Activated T-cell treated with anti-CD3 and anti-CD28 coated beads, Interleukin-2, amount 50 U/mL, for 4 hours (primary cell): ENCODE measurements at places on chromosomes 5 and 9.

DNA sequence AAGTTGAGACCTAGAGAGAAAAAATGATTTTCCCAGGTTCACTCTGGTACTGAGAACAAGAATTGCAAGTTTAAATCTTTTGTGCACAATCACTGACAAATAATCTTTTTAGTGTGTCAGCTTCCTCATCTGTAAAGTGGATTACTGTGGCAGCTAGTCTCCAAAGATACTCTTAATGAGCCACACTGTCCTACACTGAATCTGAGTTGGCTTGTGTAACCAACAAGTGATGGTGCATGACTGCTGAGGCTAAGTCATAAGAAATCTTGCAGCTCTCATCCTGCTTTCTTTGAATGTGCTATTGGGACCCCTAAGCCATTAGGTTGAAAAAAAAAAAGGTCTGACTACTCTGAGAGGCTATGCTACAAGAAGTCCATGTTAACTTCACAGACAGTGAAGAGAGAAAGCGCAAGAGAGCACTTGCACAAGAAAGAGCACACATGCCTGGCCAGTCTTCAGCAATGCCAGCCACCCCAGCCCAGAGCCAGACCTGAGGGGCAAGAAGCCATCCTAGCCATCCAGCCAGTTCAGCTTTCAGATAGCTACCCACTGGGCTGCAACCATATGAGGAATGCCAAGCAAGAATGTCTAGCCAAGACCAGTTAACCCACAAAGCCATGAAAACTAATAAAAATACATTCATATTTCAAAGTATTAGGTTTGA lies 419.4 kb downstream of the RAB3C start:
- DNase-seq, result no peak

- DNase-seq, result no peak
Observed at GRCh38 chr5:43773478-43773844, 170.5 kb downstream of the NNT start.

DNA sequence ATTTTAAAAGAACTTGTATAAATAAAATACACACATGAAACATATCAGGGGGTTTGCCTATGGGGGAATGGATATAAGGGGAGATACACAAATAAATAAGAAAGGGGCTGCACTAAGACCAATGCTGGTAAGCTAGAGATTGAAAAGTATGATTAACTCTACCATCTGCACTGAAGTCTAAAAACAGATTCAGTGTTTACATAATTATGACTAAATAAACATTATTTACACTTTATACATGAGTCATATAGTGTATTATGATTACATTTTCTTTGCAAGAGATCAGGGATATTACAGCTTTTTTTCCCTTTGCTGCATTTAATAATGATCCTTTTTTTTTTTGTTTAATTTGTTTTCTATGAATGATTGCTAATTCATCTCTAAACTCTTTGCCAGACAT lies 367.9 kb downstream of the TMEM38B start:
- no peak for DNase-seq

DNA sequence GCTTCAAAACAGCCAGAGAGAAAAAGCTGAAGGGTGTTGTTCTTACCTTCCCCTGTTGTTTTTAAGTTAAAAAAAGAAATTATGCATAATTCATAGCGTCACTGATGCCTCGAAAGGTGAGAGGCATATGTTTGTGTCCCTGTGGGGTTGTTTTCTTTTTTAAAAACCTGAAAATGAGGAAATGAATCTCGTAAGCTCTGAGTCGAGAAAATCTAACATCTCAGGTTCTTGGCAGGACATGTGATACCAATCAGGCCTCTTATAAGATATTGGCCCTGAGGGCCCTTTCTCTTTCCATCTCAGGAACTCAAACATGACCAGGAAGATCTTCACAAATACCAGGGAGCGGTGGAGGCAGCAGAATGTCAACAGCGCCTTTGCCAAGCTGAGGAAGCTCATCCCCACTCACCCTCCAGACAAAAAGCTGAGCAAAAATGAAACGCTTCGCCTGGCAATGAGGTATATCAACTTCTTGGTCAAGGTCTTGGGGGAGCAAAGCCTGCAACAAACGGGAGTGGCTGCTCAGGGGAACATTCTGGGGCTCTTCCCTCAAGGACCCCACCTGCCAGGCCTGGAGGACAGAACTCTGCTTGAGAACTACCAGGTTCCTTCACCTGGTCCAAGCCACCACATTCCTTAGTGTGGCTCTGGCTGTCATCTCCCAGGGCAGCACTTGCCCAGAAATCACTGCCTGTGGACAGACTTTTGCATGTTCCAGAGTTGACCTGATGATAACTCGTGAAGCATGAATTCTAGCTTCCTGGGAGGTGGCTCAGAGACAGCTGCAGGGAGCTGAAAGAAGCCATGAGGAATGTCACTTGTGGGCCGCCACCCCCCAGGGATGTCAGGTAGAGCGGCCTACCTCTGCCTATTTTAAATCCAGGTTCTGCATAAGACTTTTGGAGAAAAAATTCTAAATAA lies at the start of gene TAL2:
Gene TAL2, plus strand, starts transcription at position 274 of the 921 bp plus-strand sequence. Its CDS starts 40 bp downstream, at position 314.
- no peak for DNase-seq

- DNase-seq, result no peak
Observed at GRCh38 chr5:174387448-174387847, 336.9 kb upstream of the MSX2 start.

GRCh38 chr5:179974946-179975712 lies 67.4 kb upstream of the TBC1D9B start:
- DNase-seq, result no peak

GRCh38 chr9:22446589-22446949 lies at the start of gene DMRTA1:
Gene DMRTA1 (plus strand): TSS chr9:22446824. CDS start chr9:22447066, 242 bp downstream.
- DNase-seq, result no peak

GRCh38 chr9:128986671-128987070 lies 39.2 kb downstream of the NUP188 start:
- DNase-seq, result no peak

- no peak for DNase-seq
Observed at GRCh38 chr5:34051374-34051980, 8.5 kb upstream of the C1QTNF3 start.

- no peak for DNase-seq
Observed at GRCh38 chr9:129276486-129277230, 98.6 kb upstream of the IER5L start.

GRCh38 chr5:135437422-135437795 lies 9.7 kb downstream of the DCANP1 start:
- no peak for DNase-seq

GRCh38 chr5:121503111-121503840 lies 348.4 kb upstream of the FTMT start:
- no peak for DNase-seq

- no peak for DNase-seq
Observed at GRCh38 chr9:76519075-76519835, 60.3 kb downstream of the GCNT1 start.

- no peak for DNase-seq
Observed at GRCh38 chr5:157115012-157115411, 6.2 kb upstream of the HAVCR2 start.

DNA sequence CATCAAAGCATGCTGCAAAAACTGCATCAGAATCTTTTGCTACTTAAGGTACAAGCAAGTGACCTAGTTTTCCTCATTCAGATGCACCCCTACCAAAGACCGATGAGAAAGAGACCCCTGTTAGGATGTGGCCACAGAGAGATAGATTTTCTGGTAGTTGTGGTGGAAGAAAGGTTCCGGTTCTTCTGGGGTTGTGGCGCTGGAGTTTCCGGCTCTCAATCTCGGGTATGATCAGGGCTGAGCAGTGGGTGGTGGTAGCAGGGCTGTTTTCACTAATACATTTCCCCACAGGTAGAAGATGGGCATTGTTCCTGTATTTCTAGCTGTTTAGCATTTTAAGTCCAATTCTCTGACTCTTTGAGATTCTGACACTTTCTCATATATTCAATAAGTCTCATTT lies 58.4 kb downstream of the PCSK1 start:
- no peak for DNase-seq

DNA sequence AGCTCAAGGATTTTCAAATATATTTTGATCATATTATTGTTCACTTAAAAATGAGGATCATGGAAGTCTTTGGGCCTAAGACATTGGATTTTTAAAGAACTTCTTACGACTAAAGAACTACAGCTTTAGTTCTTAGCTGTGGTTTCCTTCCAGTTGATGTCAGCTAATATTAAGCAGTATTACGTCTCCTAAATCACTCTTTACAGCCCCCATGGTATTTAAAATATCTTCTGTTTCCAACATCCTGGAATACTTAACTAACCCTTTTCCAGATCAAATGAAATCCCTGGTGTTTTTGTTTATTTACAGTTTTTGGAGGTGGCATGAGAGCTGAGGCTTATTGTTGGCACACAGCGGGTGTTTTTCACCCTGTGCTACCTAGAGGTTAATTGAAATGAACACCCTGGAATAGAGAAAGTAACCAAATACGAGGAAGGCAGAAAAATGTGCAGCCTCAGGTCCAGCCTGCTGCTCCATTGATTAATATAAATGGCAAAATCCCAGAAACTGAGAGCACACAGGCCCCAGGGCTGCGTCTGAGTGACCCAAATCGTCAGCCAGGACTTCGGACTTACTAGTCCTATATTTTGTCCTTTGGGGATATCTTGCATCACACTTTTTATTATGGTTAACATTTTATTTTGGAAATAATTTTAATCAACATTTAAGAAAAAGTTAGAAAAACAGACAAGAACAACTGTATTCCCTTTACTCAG lies 52.3 kb upstream of the ICE1 start:
- no peak for DNase-seq

DNA sequence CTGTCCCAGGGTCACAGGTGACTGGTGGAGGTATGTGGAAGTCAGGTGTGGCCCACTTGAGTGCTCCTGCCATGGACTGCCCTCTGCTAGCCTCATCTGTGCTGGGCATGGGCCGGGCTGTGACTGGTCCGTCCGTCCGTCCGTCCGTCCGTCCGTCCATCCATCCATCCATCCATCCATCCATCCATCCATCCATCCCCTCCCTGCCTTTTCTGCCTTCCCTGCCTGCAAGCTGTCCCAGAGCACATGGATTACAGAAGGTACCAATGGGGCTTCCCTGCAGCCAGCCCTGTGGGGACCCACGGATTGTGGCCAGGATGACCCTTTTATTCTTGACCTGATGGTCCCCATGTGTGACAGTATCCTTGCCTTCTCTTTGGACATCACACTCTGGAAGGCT lies 92.5 kb downstream of the MACROH2A1 start:
- DNase-seq, result no peak

DNA sequence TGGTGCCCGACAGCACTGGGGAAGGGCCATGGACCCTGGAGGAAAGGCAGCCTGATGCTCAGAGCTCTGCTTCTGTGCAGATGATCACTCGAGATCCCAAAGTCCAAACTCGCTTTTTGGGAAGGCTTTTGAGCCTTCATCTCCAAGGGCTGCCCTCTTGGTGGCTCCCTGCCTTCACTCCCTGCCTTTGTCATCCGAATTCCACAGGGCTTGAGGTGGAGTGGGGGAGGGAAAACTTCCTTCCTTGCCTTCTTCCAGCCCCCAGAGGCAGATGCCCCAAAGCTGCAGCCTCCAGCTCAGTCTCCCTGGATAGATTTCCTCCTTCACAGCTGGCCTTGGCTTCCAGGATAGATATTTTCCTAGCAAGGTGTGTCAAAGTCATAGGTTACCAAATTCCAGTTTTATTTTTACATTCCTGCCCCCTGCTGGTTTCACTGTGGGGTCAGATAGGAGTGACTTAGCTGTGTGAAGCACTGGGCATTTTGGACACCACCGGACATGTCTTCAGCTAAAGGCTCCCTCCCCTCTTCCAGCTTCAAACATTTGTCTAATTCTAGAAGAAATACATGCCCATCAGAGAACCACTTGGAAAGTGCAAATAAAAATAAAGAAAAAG lies 268.2 kb downstream of the HSPA4 start:
- DNase-seq, result no peak

- DNase-seq, result no peak
Observed at GRCh38 chr9:85118990-85119755, 449.6 kb downstream of the NTRK2 start.

- peak; percentile 28 for DNase-seq
Observed at GRCh38 chr9:128818839-128819715, 777 bp downstream of the ENDOG start.

GRCh38 chr9:34158362-34158869 lies 20.4 kb upstream of the UBAP1 start:
- DNase-seq, result no peak

DNA sequence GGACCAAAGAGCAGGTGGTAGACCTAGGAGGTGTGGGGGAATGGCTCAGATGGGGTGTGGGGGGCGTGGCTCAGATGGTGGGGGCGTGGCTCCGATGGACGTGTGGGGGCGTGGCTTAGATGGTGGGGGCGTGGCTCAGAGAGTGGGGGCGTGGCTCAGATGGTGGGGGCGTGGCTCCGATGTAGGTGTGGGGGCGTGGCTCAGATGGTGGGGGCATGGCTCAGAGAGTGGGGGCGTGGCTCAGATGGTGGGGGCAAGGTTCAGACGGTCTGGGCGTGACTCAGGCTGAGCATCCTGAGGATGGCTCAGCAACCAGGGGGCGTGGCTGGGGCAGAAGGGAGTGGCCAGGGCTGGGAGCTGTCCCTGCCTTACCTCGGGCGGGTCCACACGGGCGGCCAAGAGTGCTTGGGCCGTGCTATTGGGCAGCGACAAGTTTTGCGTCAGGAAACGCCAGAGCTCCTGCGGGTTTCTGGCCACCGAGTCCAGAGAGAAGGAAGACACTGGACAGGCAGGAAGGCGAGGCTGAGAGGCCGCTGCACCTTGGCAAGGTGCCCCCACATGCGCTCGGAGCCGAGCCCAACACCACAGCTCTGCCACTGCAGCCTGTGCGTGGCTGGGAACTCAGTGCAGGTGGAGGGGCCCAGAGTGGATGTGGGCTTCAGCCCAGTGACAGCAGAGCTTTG lies 5.9 kb downstream of the ABCA2 start:
- DNase-seq, result peak; percentile 70

- DNase-seq, result no peak
Observed at GRCh38 chr9:123364241-123364824, 8.3 kb downstream of the CRB2 start.

DNA sequence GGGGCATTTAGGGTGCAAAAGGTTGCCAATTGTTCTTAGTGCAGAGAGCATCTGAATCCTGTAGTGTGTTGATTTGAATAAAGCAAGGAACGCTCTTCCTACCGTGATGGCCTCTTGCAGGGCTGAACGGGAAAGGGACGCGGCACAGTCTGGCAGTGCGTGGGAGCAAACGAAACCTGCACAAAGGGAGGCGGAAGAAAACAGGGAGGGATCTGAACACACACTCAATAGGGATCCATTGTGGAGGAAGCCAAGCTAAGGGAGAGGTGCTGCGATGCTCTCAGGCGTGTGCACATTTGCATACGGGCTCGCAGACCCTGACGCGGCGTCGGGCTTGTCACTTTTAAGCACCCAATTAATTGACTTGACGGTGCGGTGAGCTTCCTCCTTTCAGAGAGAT lies 414.0 kb upstream of the IRX1 start:
- no peak for DNase-seq

DNA sequence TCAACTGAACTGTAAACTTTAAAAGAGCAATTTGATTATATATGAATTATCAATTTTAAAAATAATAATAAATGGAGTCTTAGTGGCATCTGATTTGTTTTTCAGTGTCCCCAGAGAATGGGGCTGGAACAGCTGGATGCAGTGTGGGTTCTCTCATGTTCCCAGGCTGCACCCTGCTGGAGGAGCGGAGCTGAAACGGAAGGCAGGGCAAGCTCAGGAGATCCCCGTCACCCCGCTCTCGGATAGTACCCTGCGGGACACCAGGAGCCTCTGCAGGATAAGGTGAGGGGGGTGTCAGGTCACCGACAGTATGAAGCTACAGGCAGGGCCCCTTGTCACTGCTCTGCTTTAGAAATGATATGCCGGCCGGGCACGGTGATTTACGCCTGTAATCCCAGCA lies 57.3 kb downstream of the S1PR3 start:
- DNase-seq, result no peak
